ENCODE measurements at places on chromosomes 5 and 9.
A peak's percentile ranks its signal among the peaks of the same experiment; 100 is the strongest.

GRCh38 chr5:119745976-119746375 lies 116.6 kb downstream of the FAM170A start:
- no peaks in the 10 kb centered on the region for H3K27me3 ChIP-seq
- no peaks in the 10 kb centered on the region for H3K36me3 ChIP-seq
- H3K4me3 ChIP-seq, result no peak overlapping the region

GRCh38 chr5:136638084-136638483 lies 272.7 kb upstream of the TRPC7 start:
- no peak for DNase-seq
- H3K36me3 ChIP-seq, result no peaks in the 10 kb centered on the region
- H3K4me1 ChIP-seq, result no peaks in the 10 kb centered on the region
- H3K4me3 ChIP-seq, result no peak overlapping the region
- no peaks in the 10 kb centered on the region for H3K27me3 ChIP-seq

- H3K27ac ChIP-seq, result no peak overlapping the region
- H3K36me3 ChIP-seq, result no peaks in the 10 kb centered on the region
- H3K27me3 ChIP-seq, result no peaks in the 10 kb centered on the region
- DNase-seq, result no peak
- no peak overlapping the region for H3K4me3 ChIP-seq
Observed at GRCh38 chr5:25891691-25892090, 1146.7 kb downstream of the CDH9 start.

- DNase-seq, result no peak
- no peak overlapping the region for H3K27ac ChIP-seq
- no peaks in the 10 kb centered on the region for H3K4me1 ChIP-seq
- H3K36me3 ChIP-seq, result no peaks in the 10 kb centered on the region
Observed at GRCh38 chr9:87122947-87123685, 175.8 kb upstream of the GAS1 start.

DNA sequence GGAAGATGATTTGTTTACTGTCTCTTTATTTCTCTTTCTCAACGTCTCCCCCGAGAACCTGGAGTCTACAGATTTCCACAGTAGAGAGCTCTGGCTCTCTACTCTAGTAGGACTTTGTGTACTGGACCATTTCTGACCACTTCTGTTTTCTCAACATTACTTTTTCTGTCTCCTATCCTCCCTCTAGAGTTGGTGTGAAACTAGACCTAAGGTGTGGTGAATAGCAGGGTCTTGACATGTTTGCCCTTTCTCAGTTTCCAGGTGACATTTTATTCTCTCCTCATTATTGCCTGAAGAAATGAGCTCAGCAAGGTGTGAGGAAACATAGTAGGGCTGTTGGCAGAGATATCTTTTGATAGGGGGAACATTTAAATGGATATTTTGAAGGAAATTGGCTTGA lies 62.1 kb upstream of the IL6ST start:
- peaks cover 14% of the 10 kb centered on the region for H3K36me3 ChIP-seq
- H3K27ac ChIP-seq, result no peak overlapping the region
- DNase-seq, result no peak
- no peak overlapping the region for H3K4me3 ChIP-seq

DNA sequence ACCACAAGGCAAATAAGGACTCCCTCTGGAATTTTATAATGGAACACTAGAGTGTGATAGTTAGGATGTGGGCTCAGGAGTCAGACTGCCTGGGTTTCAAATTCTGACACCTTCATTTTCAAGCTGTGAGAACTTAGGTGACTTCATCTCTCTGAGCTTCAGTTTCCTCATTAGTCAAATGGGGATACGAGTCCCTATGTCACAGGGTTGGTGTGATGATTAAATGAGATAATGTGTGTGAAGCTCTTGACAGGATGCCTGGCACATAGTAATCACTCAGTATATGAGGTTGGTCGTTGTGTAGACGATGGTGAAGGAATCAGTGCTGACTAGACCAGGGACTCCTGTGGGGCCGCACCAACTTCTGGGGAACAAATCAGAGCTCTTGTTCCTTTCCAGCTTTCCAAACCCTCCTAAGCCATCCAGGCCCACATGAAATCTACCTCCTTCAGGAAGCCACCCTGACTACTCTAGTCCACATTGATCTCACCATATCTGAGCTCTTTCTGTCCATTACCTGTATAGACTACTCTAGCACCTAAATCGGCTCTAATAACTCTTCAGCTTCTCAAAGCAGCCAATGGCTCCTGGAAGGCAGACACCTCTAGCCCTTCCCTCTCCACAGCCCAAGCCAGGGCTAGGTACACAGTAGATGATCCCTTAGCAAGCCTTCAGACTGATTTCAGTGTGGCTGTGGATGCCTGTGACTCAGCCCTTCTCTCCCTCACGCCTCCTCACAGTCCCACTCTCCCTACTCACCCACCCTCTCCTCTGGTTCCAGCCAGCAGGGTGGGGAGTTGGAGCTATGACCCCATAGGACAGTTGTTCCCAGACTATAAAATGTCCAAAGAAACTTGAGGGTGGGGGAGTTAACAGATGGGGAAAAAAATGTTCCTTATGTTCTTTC lies 2.5 kb upstream of the TCF7 start:
- no peak overlapping the region for H3K4me3 ChIP-seq
- no peaks in the 10 kb centered on the region for H3K27me3 ChIP-seq
- no peak for DNase-seq
- peaks cover 48% of the 10 kb centered on the region for H3K4me1 ChIP-seq
- H3K27ac ChIP-seq, result peak overlapping the region; percentile 39

- H3K27ac ChIP-seq, result no peak overlapping the region
- H3K27me3 ChIP-seq, result peaks cover 2% of the 10 kb centered on the region
- no peaks in the 10 kb centered on the region for H3K4me1 ChIP-seq
Observed at GRCh38 chr5:137278476-137278875, 220.7 kb downstream of the SPOCK1 start.

GRCh38 chr5:1366514-1366913 lies 21.6 kb upstream of the CLPTM1L start:
- H3K27me3 ChIP-seq, result peaks cover 13% of the 10 kb centered on the region
- no peaks in the 10 kb centered on the region for H3K4me1 ChIP-seq
- DNase-seq, result no peak
- H3K27ac ChIP-seq, result no peak overlapping the region
- H3K4me3 ChIP-seq, result no peak overlapping the region

Data from activated naive CD8-positive, alpha-beta T cell treated with anti-CD3 and anti-CD28 coated beads, Interleukin-2, amount 10 ng/mL, durations not matched to agents 7 days and 5 days (primary cell).